ENCODE measurements at places on chromosomes 4 and X. TPM values are rescaled to one million over a fixed set of nuclear protein-coding genes. Genes with fewer than 3 reads are reported as not detected.

The BEX1 gene
- 0.39 TPM for total RNA-seq

The CCDC160 gene
- not detected for total RNA-seq

The SHOX gene
- total RNA-seq = not detected

The HELT gene
- total RNA-seq = not detected

The DIAPH2 gene
- total RNA-seq = 10.6 TPM

The UFSP2 gene
- total RNA-seq = 29.3 TPM

The AREG gene
- 7.5 TPM for total RNA-seq

The GLUD2 gene
- 0.26 TPM for total RNA-seq

The KCND1 gene
- total RNA-seq = 7.6 TPM

The CFAP99 gene
- not detected for total RNA-seq

The GUCY1B1 gene
- 0.60 TPM for total RNA-seq

The HERC3 gene
- 22.0 TPM for total RNA-seq

The PDCL2 gene
- total RNA-seq = not detected

The PAGE3 gene
- total RNA-seq = not detected

The FAT1 gene
- 0.07 TPM for total RNA-seq

The TRAM1L1 gene
- not detected for total RNA-seq

The PAGE1 gene
- not detected for total RNA-seq

The CWH43 gene
- not detected for total RNA-seq

The SLC25A43 gene
- total RNA-seq = 9.8 TPM

The PITX2 gene
- not detected for total RNA-seq

The S100P gene
- 18.0 TPM for total RNA-seq

The SSX2 gene
- total RNA-seq = not detected

The CTAG1B gene
- not detected for total RNA-seq

The CD38 gene
- 60.2 TPM for total RNA-seq

The PFKFB1 gene
- 1.6 TPM for total RNA-seq

All from activated T-cell treated with anti-CD3 and anti-CD28 coated beads, Interleukin-2, amount 50 U/mL, for 72 hours (primary cell).